ENCODE measurements at places on chromosomes 1 and 21.

DNA sequence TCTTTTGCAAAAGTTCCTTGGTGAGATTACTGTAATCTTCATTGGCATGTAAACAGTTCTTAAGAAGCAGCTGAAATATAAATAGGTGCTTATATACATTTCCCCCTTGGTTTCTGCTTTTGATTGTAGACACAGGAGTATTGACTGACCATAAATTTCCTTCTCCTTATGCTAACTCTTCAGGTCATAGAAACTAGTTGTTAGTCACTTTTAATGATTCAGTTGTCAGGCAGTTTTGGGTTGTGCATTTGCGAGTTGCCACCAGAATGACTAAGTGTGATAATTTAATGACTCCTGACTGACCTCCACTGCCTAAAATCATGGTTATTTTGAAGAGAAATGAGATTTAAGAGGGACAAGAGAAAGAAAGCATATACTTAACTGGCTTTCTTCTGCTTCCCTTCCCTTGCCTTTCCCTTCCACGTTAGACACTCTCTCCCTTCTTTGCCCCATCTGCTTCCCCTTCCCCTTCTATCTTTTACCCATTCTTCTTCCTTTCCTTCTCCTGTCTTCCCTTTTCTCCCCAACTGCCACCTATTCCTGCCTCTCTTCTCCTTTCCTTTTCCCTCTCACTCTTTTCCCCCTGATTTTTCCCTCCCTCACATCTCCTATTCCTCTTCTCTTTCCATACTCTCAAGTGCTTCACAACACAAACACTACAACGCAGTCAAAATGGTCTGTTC lies 12.3 kb downstream of the ZMPSTE24 start:
- no peak for DNase-seq

- DNase-seq, result no peak
Observed at GRCh38 chr21:43845386-43845785, 19.6 kb upstream of the AGPAT3 start.

DNA sequence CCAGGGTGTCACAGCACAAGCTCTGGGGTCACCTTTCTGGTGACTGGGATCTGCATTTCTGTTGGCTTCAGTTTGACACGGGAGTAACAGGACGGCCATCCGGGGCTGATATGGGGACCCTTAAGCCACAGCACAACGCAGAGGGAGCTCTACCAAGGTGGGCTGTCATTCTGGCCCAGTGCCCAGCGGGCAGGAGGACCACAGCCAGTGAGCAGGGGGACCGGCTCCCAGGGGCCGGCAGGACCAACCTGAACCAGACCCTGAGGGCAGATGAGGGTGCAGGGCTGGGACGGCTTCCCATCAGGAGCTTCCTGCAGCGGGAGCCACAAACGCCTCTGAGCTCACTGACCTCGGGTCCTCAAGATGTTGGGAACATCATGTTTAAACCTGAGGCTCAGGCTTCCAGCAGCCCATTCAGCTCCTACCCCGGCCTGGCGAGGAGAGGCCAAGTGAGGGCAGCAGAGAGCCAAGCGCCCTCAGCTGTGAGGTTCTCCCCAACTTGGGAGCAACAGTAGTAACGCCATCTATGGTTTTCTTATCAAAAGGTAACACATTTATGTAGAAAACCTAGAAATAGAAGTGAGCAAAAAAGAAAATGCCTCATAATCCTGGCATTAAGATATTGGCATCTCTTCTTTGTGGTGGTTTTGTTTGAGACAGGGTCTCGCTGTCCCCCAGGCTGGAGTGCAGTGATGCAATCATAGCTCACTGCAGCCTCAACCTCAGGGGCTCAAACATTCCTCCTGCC lies 26.8 kb downstream of the TMEM201 start:
- DNase-seq, result no peak

GRCh38 chr1:118564961-118565703 lies 380.1 kb upstream of the SPAG17 start:
- DNase-seq, result no peak

DNA sequence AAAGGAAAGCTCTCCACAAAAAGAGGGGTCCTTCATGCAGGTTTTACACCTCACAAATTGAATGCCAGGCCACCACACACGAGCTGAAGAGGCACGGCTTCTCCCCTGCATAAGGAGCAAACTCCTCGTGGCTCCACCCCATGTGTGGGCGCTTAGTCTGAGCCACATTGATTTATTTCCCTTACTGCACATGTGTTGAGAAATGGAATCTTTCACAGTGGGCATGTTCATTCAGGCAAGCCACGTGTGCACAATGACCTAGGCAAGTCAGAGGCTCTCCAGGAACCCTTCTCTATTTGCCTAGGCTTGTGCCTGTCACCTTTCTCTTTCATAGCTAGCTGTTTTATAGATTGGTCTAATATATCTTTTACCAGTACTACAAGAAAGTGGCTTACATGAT lies 120.5 kb downstream of the LTN1 start:
- DNase-seq, result no peak

DNA sequence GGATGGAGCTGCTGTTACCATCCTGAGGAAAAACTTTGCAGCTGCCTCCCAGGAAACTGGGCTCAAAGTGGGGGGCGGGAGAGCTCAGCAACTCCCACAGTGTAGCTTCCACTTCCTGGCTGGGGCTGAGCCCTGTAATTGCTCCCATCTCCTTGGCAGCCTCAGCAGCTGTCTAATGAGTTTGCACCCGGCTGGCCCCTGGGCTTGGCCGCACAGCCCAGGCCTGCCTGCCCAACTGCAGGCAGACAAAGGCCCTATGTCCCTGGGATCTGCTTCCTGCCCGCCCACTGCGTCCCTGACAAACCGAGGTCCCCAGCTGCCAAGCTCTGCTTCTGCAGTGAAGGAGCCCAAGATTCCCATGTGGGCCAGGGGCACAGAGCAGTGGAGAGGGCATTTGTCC lies 30.1 kb downstream of the EDN2 start:
- no peak for DNase-seq

GRCh38 chr21:45971616-45972352 lies 9.8 kb upstream of the COL6A1 start:
- DNase-seq, result no peak

DNA sequence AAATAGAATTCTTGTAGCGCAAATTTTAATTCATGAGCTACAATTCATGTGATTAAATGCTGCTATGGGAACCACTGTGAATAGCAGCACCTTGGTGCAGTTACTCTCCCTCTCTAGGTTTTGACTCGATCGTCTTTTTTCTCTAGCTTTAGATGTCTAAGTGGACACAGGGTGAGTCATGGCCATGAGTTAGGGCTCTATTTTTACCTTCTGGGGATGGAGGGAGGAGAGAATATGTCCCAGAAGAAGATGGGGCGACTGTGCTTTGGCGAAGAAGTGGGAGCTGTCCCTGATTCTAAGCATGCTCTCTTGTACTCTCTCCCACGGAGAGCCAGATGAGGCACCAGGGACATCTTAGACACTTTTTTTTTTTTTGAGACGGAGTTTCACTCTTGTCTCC lies 1.6 kb upstream of the OR2B11 start:
- DNase-seq, result no peak

Measured in D721Med (cell line).